ENCODE measurements at places on chromosomes 3 and 15. TPM values are rescaled to one million over a fixed set of nuclear protein-coding genes. Genes with fewer than 3 reads are reported as not detected.

Gene ARHGEF26
- total RNA-seq, result 13.8 TPM

Gene SKOR1
- total RNA-seq, result 0.10 TPM

Gene TGM5
- 4.1 TPM for total RNA-seq

Gene MST1R
- total RNA-seq, result 6.3 TPM

DNA sequence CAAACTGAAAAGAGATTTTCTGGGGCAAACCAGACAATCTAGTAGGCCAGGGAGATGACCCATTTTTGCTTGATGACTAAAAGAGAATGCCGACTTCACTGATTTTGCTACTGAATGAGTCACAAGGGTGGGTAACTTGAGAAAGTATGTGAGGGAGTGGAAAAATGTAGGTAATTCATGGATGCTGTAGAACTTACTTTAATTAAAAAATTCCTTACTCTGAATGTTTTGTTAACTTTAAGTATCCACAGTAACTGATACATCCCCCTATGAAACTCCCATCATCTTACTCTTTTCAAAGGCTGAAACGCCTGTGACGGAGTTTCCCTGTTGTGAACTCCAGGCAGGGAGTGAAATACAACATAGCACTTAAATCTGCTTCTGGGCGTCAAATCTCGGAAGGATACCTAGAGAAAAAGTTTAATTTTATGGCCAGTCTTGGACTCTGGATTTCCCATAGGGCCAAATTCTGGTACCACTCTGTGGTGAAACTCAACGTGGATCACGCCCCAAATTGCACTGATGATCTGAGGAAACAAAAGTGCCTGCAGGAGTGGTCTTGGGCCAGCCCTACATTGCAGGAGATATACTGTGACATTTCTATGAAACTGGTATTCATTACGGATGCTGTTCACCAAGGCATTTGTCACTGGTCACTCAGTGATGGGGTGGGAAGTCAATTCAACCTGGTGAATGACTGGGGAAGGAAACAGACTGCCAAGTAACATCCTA is 24.0 kb downstream of the GOLIM4 start:
- DNase-seq, result no peak

GRCh38 chr15:100111125-100112060 is 230.4 kb downstream of the ADAMTS17 start:
- DNase-seq, result peak; percentile 33

DNA sequence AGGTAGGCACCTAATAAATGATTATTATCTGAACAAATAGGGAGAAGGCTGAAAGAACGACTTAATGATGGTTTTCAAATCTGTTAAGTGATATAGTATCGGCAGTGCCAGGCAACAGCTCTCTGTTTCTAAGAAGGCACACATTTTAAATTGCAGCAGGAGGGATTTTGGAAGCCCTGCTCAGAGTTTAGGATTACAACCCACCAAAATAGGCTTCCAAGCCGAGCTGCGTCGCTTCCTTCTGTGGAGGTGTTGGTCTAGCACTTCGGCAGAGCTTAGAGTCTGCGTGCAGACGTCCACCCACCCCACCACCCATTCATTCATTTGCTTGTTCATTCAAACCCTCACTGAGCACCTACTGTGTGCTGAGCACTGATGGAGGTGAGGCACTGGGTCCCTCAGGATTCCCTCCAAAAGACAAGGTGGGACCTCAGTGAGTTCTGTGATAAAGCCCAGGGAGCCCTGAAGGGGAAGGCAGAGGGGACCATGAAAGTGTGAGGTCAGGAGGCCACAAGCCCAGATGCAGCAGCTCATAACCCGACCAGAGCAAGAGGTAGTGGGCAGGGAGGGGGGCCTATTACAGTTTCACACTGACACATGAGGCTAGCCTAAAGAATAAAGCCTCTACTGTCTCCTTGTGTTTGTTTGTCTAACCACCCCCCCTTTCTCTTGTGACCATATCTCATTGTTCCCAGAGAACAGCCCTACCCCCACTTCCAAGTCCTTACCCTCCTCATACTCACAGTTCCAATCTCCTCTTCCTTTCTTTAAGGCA is 8.9 kb downstream of the ADCY5 start:
- no peak for DNase-seq

DNA sequence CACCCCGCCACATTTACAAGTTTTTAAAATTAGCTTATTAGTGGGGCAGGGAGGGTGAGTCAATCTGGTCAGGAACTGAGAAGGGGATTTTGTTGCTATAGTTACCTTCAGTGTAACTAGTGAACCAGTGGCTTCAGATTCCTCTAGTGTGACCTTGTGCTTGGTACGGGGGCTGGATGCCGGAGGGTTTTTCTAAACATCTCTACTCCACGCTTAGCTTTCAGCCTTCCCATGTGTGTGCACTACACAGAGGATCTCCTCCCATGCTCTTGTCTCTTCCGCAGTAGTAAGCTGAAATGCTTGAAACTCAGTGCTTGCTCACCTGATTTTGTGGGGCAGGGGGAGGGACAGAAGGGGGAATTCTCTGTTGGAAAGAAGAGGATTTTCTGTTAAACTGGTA is 67.9 kb upstream of the AKAP13 start:
- no peak for DNase-seq

GRCh38 chr15:50051811-50052419 is 67.1 kb downstream of the ATP8B4 start:
- peak; percentile 92 for DNase-seq

- DNase-seq, result no peak
These were observed 214.1 kb downstream of the TNIK start for GRCh38 chr3:171245796-171246765.

DNA sequence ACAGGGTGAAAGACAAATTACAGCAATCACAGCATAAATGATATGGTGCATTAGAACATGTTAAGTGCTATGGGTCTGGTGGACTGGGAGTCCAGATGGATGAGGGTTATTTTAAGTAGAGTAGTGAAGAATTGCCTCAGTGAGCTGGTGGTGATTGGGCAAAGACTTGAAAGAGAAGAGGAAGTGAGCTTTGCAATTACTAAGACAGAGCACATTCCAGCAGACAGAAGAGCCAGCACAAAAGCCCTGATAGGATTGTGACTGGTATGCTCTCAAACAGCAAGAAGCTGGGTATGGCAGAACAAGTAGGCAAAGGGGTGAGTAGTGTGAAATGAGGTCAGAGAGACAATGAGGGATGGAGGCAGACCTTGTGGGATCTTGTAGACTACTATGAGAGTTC is 2.1 kb upstream of the ACKR4 start:
- no peak for DNase-seq

DNA sequence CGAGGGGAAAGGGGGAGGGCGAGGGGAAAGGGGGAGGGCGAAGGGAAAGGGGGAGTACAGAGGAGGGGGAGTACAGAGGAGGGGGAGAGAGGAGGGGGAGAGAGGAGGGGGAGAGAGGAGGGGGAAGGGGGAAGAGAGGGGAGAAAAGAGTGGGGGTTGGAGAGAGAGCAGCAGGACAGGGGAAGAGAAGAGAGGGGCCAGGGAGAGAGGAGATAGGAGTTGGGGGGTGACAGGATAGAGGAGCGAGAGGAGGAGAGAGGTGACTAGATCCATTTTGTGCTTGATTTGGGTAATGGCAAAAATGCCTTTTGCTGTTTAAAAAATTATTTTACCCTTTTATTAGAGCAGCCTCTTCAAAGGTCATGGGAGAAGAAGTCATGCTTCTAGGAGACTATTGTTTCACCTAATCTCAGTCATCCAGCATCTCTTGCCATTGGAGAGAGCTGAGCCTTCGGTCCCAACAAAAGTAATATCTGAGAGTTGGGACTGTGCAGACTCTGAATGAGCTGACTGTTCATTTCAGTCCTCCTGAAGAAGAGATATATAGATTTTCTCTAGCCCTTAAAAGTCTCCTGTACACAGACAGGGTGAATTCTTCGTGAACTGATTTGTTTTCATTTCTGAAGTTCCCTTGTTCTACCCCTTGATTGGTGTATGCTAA is 15.1 kb upstream of the TOP2B start:
- DNase-seq, result no peak

DNA sequence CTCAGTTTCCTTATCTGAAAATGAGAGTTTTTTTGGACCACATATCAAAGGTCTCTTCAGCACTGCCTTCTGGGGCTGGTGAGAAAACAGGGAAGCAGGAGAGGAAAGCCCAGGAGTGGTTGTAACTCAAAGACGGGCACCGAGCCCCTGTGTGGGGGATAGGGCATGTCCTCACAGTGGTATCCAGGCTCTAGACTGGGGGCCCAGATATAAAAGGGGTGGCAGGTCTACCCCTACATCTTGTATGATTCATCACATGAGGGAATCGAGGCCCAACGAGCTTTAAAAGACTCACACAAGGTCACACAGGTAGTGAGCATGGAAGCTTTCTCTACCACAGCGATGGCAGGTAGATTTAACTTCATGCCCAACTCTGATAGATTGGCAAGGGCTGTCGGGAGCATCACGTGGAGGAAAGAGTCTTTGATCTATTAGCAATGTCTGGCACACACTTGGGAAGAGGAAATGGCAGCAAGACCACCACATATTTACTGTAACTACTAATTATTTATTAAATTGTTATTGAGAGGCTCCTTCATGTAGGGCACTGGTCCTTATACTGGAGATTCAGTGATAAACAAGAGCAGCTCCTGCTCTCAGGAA is 4.1 kb upstream of the EPHB3 start:
- no peak for DNase-seq

DNA sequence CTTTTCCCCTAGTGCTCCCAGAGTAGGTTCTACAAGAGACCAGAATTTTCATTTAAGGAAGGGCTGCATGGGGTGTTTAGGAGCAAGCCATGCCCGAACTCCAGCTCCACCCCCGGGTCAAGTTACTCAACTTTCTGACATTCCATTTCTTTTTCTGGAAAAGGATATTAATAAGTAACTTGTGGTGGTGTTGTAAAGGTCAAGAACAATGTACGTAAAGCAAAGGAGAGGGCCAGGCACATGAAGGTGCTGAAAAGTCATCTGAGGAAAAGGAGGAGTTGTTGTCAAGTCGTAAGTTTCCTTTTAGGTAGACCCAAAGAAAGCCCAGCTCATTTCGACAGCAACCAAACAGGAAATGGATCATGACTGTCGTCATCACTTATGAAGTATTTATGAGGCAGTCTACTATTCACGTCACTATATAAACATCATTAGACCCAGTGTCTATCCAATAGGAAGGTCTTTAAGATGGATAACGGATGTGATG is 319.6 kb upstream of the IL12A start:
- DNase-seq, result no peak

Data from skin of body (tissue), 3 donors.